ENCODE measurements at places on chromosomes 3 and 15.

DNA sequence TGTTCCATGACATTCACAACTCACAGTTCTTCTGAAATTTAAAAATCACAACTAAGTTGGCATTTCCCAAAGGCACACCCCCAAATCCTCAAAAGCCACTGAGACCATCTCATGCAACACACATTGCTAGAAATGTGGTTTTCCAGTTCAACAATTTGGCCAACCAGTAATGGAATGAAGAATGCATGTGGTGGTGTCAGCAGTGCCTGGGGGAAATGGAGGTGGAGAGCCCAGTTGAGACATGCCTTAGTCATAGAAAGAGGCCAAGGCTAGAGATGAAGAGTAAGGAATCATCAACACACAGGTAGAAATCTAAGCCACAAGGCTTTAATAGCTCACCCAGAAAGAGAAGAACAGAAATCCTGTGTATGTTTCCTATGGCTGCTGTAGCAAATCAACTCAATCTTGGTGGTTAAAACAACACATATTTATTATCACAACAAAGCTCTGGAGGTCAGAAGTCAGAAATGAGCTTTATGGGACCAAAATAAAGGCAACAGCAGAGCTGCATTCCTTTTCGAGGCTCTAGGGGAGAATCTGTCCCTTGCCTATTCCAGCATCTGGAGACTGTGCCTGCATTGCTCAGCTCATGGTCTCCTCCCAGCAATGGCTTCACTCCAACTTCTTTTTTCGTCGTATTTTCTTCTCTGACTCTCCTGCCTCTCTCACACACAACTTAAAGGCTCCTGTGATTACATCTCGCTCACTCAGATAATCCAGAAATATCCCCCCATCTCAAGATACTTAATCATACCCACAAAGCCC, 54.0 kb downstream of the SNTN start:
- no peak for DNase-seq

DNA sequence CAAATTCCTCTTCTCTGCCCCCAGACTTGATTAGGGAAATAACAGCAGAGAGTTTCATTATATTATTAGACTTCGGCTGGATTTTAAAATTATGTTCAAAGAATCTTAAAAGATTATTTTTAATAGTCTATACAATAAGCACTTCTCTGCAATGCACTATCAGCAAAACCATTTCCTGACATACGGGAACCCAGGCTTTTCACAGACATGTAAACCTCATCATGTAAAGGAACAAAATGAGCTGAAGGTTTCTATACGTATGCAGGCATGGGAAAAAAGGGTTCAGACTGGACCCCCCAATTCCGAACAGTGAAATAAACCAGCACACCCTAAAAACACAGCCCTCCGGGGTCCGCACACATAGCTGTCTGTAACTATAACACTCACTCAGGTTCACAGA, 77.5 kb upstream of the LMOD3 start:
- no peak for DNase-seq

DNA sequence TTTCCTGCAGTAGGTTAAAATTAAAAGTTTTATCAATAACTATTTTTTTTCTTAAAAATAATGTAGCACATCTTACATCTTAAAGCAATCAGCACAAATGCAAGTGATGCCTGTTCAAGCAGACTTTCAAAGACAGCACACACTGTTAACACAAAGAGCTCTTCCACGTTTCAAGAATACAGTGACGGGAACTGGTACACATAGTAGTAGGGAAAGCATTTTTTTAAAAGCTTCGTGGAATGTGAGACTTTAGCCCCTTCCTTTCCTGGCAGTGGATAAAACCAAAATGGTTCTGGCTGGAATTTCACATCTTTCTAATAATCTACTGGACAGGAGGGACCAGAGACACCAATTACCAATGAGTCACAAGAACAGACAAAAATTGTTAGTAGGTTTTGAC, 33.5 kb upstream of the SLC2A2 start:
- DNase-seq = no peak

DNA sequence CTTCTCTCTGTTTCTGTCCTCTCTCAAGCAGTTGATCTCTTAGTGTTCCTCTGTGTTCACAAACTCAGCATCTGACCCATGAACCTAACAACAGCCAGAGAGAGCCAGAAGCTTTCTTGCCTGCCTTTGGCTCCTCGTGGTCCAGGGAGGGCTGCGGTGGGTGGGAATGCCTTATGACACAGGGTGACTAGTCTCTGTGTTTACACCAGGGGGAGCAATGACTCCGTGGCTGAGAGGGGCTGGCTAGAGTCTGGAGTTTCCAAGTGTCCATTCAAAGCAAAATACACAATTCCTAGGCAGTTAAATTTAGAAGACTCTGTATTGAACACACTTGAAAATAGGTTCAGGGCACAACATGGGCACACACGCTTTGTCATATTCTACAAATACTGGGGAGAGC, 370.0 kb upstream of the FRG2C start:
- peak; percentile 62 for DNase-seq

DNA sequence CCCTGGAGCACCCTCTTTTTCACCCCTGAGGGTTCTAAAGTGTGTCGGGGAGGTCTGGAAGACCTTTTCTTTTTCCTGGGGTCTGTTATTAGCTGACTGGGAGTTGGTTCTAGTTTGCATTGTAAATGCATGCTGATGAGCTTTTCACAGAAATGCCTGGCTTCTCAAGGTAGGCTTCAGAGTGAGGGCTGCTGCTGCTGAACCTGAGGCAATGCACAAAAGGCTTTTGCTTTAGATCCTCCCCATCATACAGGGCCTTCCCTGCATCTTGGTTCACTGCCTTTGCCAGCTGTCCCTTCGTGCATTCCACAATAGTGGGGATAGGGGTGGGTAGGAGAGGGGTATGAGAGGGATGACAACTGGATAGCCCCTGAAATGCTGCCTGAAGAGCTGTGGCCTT, 46.6 kb downstream of the FAH start:
- no peak for DNase-seq

DNA sequence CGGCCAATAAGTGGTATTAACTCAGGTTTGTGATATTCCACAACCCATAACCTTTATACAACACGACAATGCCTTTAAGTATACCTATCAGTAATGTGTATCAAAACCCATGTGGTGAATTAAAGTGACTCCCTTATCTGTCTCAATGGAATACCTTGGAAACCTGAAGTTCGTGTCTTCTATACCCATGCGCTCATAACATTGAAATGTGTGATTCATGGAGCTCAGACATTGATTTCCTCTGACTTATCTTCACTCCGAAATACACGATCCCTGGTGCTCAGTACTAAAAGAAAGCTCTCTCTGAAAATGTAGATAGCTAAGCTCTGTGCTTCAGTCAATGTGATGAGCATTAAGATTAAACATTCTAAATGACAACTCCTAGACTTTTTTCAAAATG, 140.3 kb downstream of the TBC1D5 start:
- DNase-seq = no peak

GRCh38 chr15:40776537-40777141, 6.9 kb downstream of the C15orf62 start:
- peak; percentile 63 for DNase-seq
